ENCODE measurements at places on chromosomes 6 and 20.

GRCh38 chr6:21610341-21610740 lies 16.8 kb downstream of the SOX4 start:
- DNase-seq = no peak

- no peak for DNase-seq
Observed at GRCh38 chr6:27616328-27617045, 143.6 kb upstream of the ZNF184 start.

DNA sequence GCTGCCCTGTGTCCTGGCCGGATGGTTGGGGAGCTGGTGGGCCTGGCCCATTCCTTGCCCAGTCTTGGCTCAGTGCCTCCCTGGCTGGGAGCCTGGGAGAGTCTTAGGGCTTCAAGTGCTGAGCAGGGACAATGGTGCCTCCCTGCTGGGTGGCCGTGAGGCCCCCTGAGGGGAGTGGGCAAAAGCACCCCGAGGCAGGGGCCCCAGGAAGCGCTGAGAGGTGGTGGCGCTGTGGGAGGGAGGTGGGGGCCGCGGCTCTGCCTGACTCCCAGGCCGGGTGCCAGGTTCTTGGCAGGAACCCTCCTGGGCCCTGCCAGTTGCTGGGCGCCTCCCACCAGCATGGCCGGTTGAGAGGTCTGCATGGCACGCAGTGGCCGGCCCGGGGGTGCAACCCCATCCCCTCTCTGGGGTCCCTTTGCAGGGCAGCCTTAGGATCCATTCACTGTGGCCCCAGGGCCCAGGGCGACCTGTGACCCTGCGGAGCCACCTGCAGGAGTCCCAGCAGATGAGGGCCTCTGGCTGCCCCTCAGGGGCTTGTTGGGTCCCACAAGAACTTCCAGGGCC lies 9.2 kb upstream of the RPS21 start:
- DNase-seq = no peak

GRCh38 chr6:47767102-47767501 lies 14.7 kb upstream of the OPN5 start:
- no peak for DNase-seq

GRCh38 chr6:113857556-113858479 lies 673 bp downstream of the MARCKS start:
- DNase-seq = peak; percentile 31

GRCh38 chr20:62504323-62504722 lies 28.5 kb upstream of the GATA5 start:
- no peak for DNase-seq

DNA sequence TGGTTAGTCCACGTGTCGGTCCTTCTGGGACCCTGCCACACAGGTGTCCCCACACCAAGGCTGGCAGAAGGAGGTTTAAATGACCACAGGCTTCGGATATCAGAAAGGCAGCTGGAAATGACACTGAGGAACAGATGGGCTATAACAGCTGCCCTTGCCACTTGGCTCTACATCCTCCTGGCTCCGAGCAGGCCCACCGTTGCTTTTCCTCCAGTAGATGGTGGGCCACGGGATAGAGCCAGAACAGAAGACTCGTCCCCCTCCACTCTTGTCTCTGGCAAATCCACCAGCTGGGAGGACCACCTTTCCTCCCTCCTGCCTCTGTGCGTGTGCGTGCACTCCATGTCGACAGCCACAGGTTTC lies 17.6 kb downstream of the WRNIP1 start:
- DNase-seq = no peak

GRCh38 chr20:17141568-17141967 lies 85.3 kb upstream of the PCSK2 start:
- DNase-seq = no peak

GRCh38 chr6:122653094-122653493 lies 42.9 kb downstream of the PKIB start:
- no peak for DNase-seq
